ENCODE measurements at places on chromosomes 3 and 15. TPM values are rescaled to one million over a fixed set of nuclear protein-coding genes. Genes with fewer than 3 reads are reported as not detected.
A peak's percentile ranks its signal among the peaks of the same experiment; 100 is the strongest.

MCTP2 gene
- 17.0 TPM for total RNA-seq

RYR3 gene
- not detected for total RNA-seq

SLC22A13 gene
- total RNA-seq = 0.44 TPM

CSPG5 gene
- total RNA-seq = 0.50 TPM

TM4SF1 gene
- 0.18 TPM for total RNA-seq

CDC25A gene
- 58.4 TPM for total RNA-seq

SPATA12 gene
- total RNA-seq = not detected

FYCO1 gene
- 13.7 TPM for total RNA-seq

DNA sequence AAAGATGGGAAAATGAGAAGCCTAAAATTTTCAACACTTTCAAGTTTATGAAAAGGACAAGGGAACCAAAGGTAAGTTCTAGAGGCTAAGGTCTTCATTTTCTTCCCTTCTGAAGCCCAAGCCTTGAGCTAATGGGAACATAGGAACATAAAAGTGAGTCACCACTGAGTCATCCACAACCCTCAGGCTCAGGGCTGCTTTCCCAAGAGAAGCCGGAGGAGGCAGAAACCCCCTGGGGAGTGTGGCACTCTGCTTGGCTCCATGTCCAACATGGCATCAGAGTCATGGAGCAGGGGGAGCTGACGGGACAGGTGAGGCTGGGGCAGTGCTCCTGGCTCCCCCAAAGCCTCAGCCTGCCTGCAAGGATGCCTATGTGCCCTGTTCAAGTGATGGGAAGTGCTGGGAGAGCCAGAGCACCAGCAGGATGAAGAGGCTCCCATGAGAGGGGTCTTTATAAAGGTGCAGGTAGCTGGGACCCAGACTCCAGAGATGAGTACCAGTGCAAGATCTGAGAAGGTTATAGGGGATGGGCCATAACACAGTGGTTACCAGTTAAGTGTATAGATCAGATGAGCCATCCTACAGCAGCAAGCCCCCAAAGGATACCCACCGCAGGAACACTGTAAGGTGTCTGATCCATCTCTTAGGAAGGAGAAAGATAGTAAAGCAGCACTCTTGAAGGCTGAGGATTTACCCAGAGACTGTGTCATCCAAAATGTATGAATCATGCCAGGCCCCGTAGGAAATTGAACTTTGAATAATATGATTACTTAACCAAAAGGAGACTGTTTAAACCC is 31.8 kb upstream of the RYR3 start:
- no peak overlapping the region for H3K27ac ChIP-seq
- no peak overlapping the region for H3K4me3 ChIP-seq
- no peaks in the 10 kb centered on the region for H3K36me3 ChIP-seq
- no peak for DNase-seq
- H3K4me1 ChIP-seq = no peaks in the 10 kb centered on the region
- no peaks in the 10 kb centered on the region for H3K27me3 ChIP-seq

- no peak overlapping the region for H3K27ac ChIP-seq
- no peaks in the 10 kb centered on the region for H3K27me3 ChIP-seq
- H3K4me1 ChIP-seq = no peaks in the 10 kb centered on the region
- H3K36me3 ChIP-seq = no peaks in the 10 kb centered on the region
- no peak overlapping the region for H3K4me3 ChIP-seq
These were observed 123.2 kb upstream of the SLC7A14 start for GRCh38 chr3:170709046-170709445.

DNA sequence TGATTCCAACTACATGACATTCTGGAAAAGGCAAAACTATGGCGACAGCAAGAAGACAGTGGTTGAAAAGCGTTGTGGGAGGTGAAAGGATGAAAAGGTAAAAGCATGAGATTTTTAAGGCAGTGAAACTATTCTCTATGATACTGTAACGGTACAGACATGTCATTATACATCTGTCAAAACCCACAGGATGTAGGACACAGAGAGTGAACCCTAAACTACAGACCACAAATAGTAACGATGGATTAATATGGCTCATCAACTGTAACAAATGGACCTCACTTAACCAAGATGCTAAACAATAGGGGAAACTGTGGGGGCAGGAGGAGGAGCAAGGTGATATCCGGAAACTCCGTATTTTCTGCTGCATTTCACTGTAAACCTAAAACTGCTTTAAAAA is 39.1 kb downstream of the MYO9A start:
- no peak overlapping the region for H3K4me3 ChIP-seq
- DNase-seq = no peak
- no peaks in the 10 kb centered on the region for H3K27me3 ChIP-seq
- no peaks in the 10 kb centered on the region for H3K4me1 ChIP-seq

GRCh38 chr3:154614601-154615000 is 184.6 kb upstream of the GPR149 start:
- no peaks in the 10 kb centered on the region for H3K4me1 ChIP-seq
- H3K27ac ChIP-seq = no peak overlapping the region
- no peaks in the 10 kb centered on the region for H3K36me3 ChIP-seq
- no peak for DNase-seq

- no peaks in the 10 kb centered on the region for H3K36me3 ChIP-seq
- H3K4me1 ChIP-seq = no peaks in the 10 kb centered on the region
- no peaks in the 10 kb centered on the region for H3K27me3 ChIP-seq
- no peak for DNase-seq
These were observed 144.1 kb upstream of the HES1 start for GRCh38 chr3:193991666-193992424.

DNA sequence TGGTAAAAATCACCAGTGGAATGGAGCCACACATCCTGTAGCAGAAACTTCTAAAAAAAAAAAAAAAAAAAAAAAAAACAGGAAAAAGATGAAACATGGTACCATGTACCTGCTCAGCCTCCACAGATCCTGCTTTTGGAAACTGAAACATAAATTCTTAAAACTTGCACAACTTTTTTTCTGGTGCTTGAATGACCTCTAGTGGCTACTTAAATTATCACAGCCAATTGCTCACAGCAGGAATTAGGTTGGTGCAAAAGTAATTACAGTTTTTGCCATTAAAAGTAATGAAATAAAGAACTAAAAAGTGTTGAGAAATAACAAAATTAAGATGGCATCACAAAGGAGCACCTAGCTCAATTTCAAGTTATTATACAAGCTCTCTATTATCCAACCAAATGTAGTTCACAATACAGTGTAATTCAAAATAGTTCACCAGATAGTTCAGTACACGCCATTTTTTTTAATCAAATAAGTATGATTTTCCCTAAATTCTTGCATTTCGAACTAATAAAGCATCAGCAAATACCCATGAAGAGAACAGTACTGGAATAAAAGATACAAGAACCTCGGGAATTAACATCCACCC is 80.6 kb downstream of the ULK4 start:
- H3K4me3 ChIP-seq = no peak overlapping the region
- H3K27ac ChIP-seq = no peak overlapping the region
- no peaks in the 10 kb centered on the region for H3K36me3 ChIP-seq

DNA sequence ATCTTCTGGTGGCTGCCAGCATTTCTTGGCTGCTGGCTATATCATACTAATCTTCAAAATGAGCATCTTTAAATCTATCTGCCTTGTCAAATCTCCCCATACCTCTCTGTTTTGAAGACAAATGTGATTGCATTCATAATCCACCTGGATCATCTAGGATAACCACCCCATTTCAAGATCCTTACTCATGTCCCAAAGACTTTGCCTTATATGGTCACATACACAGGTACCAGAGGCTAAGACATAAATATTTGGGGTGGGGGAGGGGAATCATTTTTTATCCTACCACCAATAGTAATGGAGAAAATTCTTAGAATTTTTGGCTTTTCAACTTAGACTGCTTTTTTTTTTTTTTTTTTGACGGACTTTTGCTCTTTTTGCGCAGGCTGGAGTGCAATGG is 970.8 kb downstream of the PLOD2 start:
- no peaks in the 10 kb centered on the region for H3K4me1 ChIP-seq
- H3K27me3 ChIP-seq = no peaks in the 10 kb centered on the region
- H3K36me3 ChIP-seq = no peaks in the 10 kb centered on the region
- H3K27ac ChIP-seq = no peak overlapping the region

- peaks cover 2% of the 10 kb centered on the region for H3K4me1 ChIP-seq
- no peak overlapping the region for H3K4me3 ChIP-seq
- no peaks in the 10 kb centered on the region for H3K27me3 ChIP-seq
- peak overlapping the region; percentile 39 for H3K27ac ChIP-seq
These were observed 13.4 kb upstream of the LEKR1 start for GRCh38 chr3:156812521-156813335.

DNA sequence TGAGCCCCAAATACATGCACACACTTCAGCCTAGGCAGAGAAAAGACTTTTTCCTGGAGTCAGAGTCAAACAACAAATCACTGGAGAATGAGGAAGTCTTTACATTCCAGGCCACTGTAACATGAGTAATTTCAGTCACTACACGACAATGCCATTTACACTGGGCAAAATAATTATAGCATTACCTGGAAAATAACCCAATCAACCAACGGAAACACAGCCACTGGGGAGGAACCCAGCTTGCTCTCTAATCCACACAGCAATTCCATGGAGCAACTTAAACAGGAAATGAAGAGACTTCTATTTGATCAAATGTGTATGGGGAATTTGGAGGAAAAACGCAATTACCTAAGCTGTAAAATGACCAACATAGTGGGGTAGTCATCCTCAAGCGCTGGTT is 15.2 kb downstream of the FSTL1 start:
- H3K27ac ChIP-seq = no peak overlapping the region
- H3K36me3 ChIP-seq = no peaks in the 10 kb centered on the region
- no peaks in the 10 kb centered on the region for H3K27me3 ChIP-seq
- no peak overlapping the region for H3K4me3 ChIP-seq
- H3K4me1 ChIP-seq = no peaks in the 10 kb centered on the region

DNA sequence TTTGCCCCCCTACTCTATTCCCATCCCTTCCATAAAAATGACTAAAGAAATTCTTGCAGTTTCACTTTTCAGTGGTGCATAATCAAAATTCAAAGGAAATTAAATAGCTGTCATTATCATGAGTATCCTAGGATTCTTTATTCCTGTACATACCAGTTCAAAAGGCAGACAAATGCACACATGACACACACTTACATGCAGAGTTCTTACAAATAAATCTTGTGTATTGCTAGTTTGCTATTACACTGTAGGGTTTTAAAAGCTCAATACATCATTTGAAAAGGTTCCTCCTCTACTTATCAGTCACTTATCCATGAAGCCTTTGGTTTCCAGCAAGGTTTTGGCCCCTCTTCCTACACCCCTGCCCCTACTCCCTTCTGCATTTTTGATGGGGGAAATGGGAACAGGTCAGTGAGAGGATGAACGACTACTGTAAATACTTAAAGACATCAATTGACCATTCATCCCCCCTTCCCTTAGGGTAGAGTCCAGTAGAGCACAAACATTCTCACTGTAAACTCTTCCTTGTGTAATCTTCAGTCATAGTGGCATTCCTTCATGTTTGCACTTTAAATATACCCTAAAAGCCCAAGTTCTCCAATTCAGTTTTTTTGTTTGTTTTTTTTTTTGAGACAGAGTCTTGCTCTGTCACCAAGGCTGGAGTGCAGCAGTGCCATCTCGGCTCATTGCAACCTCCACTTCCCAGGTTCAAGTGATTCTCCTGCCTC is 92.6 kb downstream of the SUCLG2 start:
- H3K27ac ChIP-seq = no peak overlapping the region
- DNase-seq = no peak
- H3K4me1 ChIP-seq = no peaks in the 10 kb centered on the region
- no peaks in the 10 kb centered on the region for H3K27me3 ChIP-seq

DNA sequence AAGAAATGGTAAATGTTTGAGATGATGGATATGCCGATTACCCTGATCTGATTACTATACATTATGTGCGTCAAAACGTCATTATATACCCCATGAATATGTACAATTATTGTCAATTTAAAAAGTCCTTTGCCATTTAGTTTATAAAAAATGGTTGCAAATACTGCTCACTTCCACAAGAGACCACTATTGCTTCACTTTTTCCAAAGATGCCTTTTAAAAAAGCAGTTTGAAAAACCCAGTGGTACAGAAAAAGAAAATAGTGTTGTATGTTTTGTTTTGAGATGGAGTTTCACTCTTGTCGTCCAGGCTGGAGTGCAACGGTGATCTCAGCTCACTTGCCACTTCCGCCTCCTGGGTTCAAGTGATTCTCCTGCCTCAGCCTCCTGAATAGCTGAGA is 39.3 kb downstream of the EDEM1 start:
- no peaks in the 10 kb centered on the region for H3K4me1 ChIP-seq
- H3K4me3 ChIP-seq = no peak overlapping the region
- no peaks in the 10 kb centered on the region for H3K36me3 ChIP-seq

- H3K4me3 ChIP-seq = no peak overlapping the region
- H3K36me3 ChIP-seq = peaks cover 30% of the 10 kb centered on the region
- H3K4me1 ChIP-seq = no peaks in the 10 kb centered on the region
- no peaks in the 10 kb centered on the region for H3K27me3 ChIP-seq
- no peak for DNase-seq
- H3K27ac ChIP-seq = no peak overlapping the region
These were observed 43.7 kb downstream of the PARP15 start for GRCh38 chr3:122621112-122621511.

DNA sequence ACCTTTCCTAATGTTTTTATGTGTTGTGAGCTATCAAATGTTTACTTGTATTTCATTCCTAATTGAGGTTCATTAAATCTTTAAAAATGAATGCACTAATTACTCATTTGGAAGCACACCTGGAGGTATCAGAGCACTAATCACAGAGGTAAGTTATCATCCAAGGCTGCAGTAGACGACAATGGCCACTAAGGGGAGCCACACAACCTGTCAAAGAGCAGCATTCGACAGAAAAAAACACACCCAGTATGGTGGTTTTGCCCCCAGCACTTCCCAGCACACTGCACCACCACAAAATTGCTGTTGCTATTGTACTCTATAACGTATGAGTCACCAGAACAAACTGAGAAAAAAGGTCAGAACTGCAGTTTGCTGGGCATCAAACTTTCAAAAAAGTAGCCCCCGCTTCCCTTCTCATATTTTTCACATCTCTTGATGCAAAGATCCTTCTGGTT is 205.9 kb upstream of the IGF1R start:
- DNase-seq = no peak
- no peaks in the 10 kb centered on the region for H3K27me3 ChIP-seq
- H3K4me3 ChIP-seq = no peak overlapping the region
- H3K27ac ChIP-seq = no peak overlapping the region
- H3K4me1 ChIP-seq = no peaks in the 10 kb centered on the region

GRCh38 chr3:6260551-6261191 is 600.2 kb upstream of the GRM7 start:
- H3K4me1 ChIP-seq = no peaks in the 10 kb centered on the region
- H3K27ac ChIP-seq = no peak overlapping the region
- H3K4me3 ChIP-seq = no peak overlapping the region
- no peaks in the 10 kb centered on the region for H3K27me3 ChIP-seq
- no peaks in the 10 kb centered on the region for H3K36me3 ChIP-seq
- no peak for DNase-seq

- H3K4me1 ChIP-seq = no peaks in the 10 kb centered on the region
- H3K4me3 ChIP-seq = no peak overlapping the region
- H3K27me3 ChIP-seq = no peaks in the 10 kb centered on the region
- no peaks in the 10 kb centered on the region for H3K36me3 ChIP-seq
These were observed 57.5 kb downstream of the SCN10A start for GRCh38 chr3:38758557-38758956.

DNA sequence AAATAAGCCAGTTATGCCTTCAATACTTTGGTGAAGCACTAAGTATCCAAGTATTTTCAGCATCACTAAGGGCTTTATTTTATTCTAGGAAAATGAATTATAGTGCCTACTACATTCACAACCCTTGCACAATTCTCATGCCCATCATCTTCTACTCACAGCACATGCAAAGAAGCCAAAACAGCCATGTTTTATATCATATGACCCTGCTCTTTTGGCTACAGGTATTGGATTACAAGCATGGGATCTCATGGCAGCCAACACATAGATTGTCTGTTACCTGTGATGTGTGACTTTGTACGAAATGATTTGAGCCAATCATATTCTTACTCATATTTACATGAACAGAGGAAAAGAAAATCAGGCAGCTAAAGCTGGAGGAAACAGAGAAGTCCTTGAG is 38.6 kb downstream of the STT3B start:
- H3K4me1 ChIP-seq = peaks cover 81% of the 10 kb centered on the region
- DNase-seq = no peak
- no peaks in the 10 kb centered on the region for H3K36me3 ChIP-seq
- no peak overlapping the region for H3K4me3 ChIP-seq
- H3K27me3 ChIP-seq = no peaks in the 10 kb centered on the region
